T-helper 17 cell (primary cell): ENCODE measurements at places on chromosomes 7 and 10.

- DNase-seq: no peak
- peak overlapping the region; percentile 39 for H3K27ac ChIP-seq
- peaks cover 3% of the 10 kb centered on the region for H3K36me3 ChIP-seq
- peak overlapping the region; percentile 25 for H3K4me3 ChIP-seq
These were observed 37.0 kb downstream of the RPA3 start for GRCh38 chr7:7681191-7681935.

DNA sequence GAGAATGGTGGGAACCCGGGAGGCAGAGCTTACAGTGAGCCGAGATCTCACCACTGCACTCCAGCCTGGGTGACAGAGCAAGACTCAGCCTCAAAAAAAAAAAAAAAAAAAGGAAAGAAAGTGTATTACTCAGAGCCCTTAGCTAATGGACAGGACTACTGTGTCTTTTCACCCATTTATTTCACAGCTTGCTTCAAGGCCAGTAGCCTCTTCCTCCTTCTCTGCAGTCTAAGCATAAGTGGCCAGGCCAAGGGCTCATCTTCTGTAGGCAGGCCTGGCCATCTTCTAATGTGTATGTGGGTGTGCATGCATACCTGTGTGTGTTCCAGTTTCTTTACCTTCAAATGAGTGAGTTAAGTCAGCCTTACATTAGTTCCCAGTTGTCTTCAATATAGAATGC lies 94.8 kb upstream of the GDF10 start:
- H3K4me3 ChIP-seq: no peak overlapping the region
- H3K27ac ChIP-seq: peak overlapping the region; percentile 91
- peaks cover 34% of the 10 kb centered on the region for H3K4me1 ChIP-seq
- no peaks in the 10 kb centered on the region for H3K27me3 ChIP-seq

DNA sequence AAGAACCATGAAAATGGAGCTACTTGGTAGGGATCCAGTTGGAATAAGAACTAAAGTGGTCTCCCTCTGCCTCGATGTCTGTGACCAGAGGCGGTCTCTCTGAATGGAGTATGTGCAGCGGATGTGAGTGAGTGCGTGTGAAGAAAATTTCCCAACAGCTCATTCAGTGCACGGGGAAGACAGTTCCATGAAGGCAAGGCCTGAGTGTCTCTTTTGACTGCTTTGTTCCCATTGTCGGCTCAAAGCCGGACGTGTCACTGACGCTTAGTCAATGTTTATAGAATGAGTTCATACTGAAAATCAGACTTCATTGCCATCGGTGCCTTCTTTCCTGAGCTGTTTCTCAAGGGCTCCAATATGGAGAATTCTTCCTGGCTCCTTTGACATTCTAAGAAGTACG lies 55.3 kb upstream of the GRB10 start:
- H3K4me1 ChIP-seq: no peaks in the 10 kb centered on the region
- DNase-seq: no peak
- H3K27me3 ChIP-seq: peaks cover 29% of the 10 kb centered on the region
- no peak overlapping the region for H3K4me3 ChIP-seq
- H3K27ac ChIP-seq: no peak overlapping the region
- H3K36me3 ChIP-seq: no peaks in the 10 kb centered on the region

DNA sequence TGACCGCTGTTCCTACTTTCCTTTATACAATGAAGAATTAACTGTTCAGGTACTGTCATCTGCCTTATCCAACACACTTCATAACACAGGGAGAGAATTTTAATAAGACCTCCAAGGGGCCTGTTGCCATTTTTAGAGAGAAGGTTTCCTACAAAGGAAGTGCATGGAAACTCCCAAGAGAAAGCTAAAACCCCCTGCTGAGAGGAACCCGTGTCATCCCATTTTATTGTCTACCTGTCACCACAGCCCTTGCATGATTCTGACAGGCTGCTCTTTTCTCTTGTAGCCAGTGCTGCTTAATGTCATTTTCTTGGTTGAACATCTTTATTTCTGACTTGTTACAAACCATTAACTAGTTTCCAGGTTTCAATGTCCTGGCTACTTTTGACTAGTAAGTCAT lies 98.4 kb downstream of the SNX10 start:
- no peak overlapping the region for H3K4me3 ChIP-seq
- peaks cover 4% of the 10 kb centered on the region for H3K4me1 ChIP-seq
- H3K36me3 ChIP-seq: peaks cover 4% of the 10 kb centered on the region
- H3K27ac ChIP-seq: no peak overlapping the region
- peaks cover 67% of the 10 kb centered on the region for H3K27me3 ChIP-seq
- DNase-seq: no peak

DNA sequence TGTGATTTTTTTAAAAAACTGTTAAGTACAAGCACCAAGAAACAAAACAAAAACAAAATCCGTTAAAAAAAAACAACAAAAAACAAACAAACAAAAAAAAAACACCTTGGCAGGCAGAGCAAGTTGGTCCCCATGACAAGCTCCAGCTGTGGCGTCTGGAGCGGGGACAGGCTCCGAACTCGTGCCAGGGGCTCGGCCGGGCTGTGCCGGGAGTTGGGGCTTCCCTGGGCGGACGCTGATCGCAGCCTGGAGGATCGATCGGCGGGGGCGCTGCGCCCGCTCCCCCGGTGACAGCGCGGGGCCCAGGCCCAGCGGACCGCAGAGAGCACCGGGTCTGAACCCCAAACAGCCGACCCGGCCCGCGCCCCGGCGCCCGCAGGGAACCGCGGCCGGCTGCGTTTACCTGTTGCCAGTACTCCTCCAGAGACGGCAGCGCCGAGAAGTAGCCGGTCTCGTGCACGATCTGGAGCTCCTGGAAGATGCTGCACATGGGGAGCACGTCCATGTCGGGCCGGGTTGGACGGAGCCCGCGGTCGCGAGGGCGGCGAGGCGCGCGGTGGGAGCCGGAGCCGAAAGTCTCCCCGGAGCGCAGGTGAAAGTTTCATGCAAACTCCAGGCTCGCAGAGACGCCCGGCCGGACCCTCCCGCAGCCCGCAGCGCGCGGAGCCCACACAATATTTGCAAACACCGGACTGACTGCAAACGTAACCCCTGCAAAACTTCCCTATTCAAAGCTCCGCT lies at the start of gene KLF6:
Gene KLF6 (minus strand): TSS at position 700 of the 741 bp plus-strand sequence. CDS start 195 bp downstream, at position 505.
- peaks cover 4% of the 10 kb centered on the region for H3K27me3 ChIP-seq
- peak within 1 kb of the TSS; percentile 94 for H3K4me3 ChIP-seq
- peaks cover 43% of the 10 kb centered on the region for H3K4me1 ChIP-seq
- H3K36me3 ChIP-seq: peaks cover 24% of the 10 kb centered on the region
- DNase-seq: no peak

GRCh38 chr10:123404357-123404756 lies 250.2 kb downstream of the BUB3 start:
- no peak overlapping the region for H3K27ac ChIP-seq
- DNase-seq: no peak
- no peak overlapping the region for H3K4me3 ChIP-seq
- H3K36me3 ChIP-seq: peaks cover 2% of the 10 kb centered on the region

- H3K36me3 ChIP-seq: no peaks in the 10 kb centered on the region
- H3K4me1 ChIP-seq: peaks cover 10% of the 10 kb centered on the region
- DNase-seq: no peak
- peaks cover 6% of the 10 kb centered on the region for H3K27me3 ChIP-seq
- peak overlapping the region; percentile 8 for H3K27ac ChIP-seq
These were observed 61.3 kb downstream of the DNAH11 start for GRCh38 chr7:21603972-21604749.

DNA sequence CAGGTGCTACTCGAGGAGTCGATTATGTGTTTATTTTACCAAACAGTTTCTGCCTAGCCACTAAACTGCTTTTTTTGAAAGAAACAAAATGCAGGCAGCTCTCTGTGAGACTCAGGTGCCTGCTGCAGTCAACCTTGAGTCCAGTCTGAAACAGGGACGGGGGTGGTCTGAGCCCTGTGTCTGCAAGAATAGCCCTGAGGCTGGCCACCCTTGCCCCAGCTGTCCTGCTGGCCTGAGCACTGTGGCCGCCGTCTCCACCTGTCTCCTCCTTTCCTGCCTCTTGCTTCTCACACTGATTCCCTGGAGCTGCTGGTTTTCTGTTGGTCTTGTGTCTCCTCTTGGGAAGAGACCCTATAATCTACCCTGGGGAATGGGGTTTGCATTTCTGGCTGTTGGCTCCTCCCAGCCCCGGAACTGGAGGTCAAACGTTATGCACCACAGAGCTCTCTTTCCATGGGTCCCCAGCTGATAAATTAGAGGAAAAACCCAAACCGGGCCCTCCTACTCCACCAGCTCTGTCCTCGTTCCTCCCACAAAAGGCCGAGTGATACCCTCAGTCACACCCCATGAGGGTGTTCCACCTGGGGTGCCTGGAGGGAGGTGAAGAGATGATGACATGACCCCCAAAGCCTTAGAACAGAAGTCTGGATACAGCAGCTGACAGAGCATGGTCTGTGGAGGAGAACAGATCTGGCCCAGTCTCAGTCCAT lies 15.0 kb upstream of the SLC18A3 start:
- H3K36me3 ChIP-seq: no peaks in the 10 kb centered on the region
- no peak overlapping the region for H3K27ac ChIP-seq
- peaks cover 5% of the 10 kb centered on the region for H3K4me1 ChIP-seq
- no peak for DNase-seq
- no peak overlapping the region for H3K4me3 ChIP-seq

DNA sequence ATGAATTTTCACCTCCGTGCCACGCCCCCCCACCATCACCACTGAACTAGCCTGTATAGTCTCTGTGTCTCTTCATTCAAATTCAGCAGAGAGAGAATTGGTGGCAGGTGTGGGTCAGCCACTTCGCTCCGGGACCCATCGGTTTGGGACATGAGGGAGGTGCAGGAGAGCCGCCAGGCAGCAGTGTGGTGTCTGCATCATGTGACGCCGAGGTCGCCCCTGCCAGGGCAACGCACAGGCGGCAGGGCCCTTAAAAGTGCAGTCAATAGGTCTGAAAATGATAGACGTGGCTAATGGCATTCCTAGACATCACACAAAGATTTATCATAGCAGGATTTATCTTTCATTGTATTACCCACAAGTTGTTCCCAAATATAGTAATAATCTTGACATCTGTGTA lies 100.6 kb upstream of the RNF32 start:
- H3K27me3 ChIP-seq: peaks cover 15% of the 10 kb centered on the region
- H3K4me1 ChIP-seq: no peaks in the 10 kb centered on the region

DNA sequence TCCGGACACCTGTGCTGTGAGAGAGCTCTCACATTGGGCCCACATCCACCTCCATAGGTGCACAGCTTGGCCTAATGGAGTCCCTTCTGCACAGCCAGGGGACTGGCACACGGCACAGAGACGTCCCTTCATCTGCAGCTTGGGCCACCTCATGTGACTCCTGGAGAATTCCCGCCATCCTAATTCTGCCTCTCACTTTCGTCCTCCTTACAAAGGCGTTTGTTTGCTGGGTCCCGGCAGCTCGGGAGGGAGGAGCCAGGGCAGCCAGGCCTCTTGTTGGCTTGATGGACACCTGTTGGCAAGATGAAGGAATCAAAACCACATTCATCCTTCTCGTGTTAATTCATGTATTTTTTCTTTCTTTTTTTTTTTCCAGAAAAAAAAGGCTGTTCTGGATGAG lies 30.7 kb upstream of the TTYH3 start:
- H3K27ac ChIP-seq: no peak overlapping the region
- peaks cover 2% of the 10 kb centered on the region for H3K36me3 ChIP-seq
- no peak overlapping the region for H3K4me3 ChIP-seq
- no peak for DNase-seq

- DNase-seq: no peak
- peaks cover 3% of the 10 kb centered on the region for H3K4me1 ChIP-seq
- no peaks in the 10 kb centered on the region for H3K27me3 ChIP-seq
- H3K27ac ChIP-seq: no peak overlapping the region
- H3K36me3 ChIP-seq: peaks cover 7% of the 10 kb centered on the region
- H3K4me3 ChIP-seq: no peak overlapping the region
These were observed 95.4 kb downstream of the GSAP start for GRCh38 chr7:77320714-77321113.

- peaks cover 26% of the 10 kb centered on the region for H3K27me3 ChIP-seq
- no peak overlapping the region for H3K4me3 ChIP-seq
- no peak for DNase-seq
- H3K27ac ChIP-seq: no peak overlapping the region
- no peaks in the 10 kb centered on the region for H3K36me3 ChIP-seq
- H3K4me1 ChIP-seq: peaks cover 3% of the 10 kb centered on the region
These were observed 51.2 kb upstream of the LAMB4 start for GRCh38 chr7:108181073-108181985.

DNA sequence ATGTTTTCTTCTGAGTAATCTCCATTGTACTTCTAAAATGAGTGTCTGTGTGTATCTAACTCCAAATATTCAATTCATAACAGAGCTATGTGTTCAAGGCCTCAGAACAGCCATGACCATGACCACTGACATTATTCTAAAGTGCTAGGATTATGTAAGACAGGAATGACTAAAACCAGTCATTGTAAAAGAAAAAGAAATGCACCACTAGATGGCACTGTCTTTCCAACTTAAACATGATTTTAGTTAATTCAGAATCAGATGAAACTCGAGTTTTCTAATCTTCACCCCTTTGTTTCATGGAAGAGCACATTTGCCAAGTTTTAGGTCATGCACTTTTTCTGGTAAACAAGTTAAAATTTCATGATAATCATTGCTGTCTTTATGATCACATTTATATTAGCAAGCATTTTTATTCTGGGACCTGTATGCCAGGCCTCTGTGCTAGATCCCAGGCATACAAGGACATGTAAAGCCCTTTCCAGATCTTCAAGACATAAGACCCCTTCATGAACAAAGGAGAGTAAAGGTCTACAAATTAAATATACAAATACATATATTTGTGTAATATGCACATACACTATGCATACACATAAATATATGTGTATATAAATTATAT lies 26.1 kb upstream of the RSU1 start:
- DNase-seq: no peak
- H3K27me3 ChIP-seq: no peaks in the 10 kb centered on the region
- H3K4me1 ChIP-seq: no peaks in the 10 kb centered on the region
- H3K36me3 ChIP-seq: no peaks in the 10 kb centered on the region

GRCh38 chr7:45893996-45894664 lies 5.8 kb downstream of the IGFBP1 start:
- peaks cover 11% of the 10 kb centered on the region for H3K4me1 ChIP-seq
- no peak for DNase-seq
- peaks cover 6% of the 10 kb centered on the region for H3K36me3 ChIP-seq
- peaks cover 73% of the 10 kb centered on the region for H3K27me3 ChIP-seq

DNA sequence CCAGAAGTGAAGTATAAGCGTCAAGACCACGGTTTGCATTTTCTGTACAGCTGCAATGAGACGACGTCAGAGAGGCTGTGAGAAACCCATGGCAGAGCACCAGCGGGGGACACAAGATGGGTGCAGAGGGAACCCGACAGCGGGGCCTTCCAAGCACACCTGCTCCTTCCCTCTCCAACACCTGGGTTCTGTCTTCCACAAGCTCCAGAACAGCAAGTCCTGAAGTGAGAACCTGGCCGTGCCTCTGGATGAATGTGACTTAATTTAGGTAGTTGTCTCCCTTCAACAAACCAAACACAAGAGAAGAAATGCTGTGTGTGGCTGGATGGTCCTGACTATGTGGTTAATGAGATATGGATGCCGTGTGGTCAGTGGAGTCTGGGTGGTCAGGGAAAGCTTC lies 76.1 kb downstream of the ADAM12 start:
- no peak for DNase-seq
- H3K27ac ChIP-seq: no peak overlapping the region
- H3K4me1 ChIP-seq: no peaks in the 10 kb centered on the region
- H3K27me3 ChIP-seq: no peaks in the 10 kb centered on the region
- no peak overlapping the region for H3K4me3 ChIP-seq

GRCh38 chr10:23965123-23965522 lies 243.8 kb upstream of the KIAA1217 start:
- H3K27ac ChIP-seq: no peak overlapping the region
- H3K4me3 ChIP-seq: no peak overlapping the region
- DNase-seq: no peak

GRCh38 chr7:44709945-44710596 lies 38.6 kb upstream of the ZMIZ2 start:
- peaks cover 14% of the 10 kb centered on the region for H3K4me1 ChIP-seq
- no peak for DNase-seq
- H3K36me3 ChIP-seq: peaks cover 2% of the 10 kb centered on the region
- H3K27ac ChIP-seq: peak overlapping the region; percentile 95
- no peak overlapping the region for H3K4me3 ChIP-seq

GRCh38 chr10:46094931-46095750 lies 49.1 kb upstream of the MSMB start:
- H3K27me3 ChIP-seq: no peaks in the 10 kb centered on the region
- no peak overlapping the region for H3K27ac ChIP-seq
- H3K36me3 ChIP-seq: no peaks in the 10 kb centered on the region
- peaks cover 41% of the 10 kb centered on the region for H3K4me1 ChIP-seq
